Activated T-cell treated with anti-CD3 and anti-CD28 coated beads, Interleukin-2, amount 50 U/mL, for 24 hours (primary cell): ENCODE measurements at places on chromosomes 7 and 10.

DNA sequence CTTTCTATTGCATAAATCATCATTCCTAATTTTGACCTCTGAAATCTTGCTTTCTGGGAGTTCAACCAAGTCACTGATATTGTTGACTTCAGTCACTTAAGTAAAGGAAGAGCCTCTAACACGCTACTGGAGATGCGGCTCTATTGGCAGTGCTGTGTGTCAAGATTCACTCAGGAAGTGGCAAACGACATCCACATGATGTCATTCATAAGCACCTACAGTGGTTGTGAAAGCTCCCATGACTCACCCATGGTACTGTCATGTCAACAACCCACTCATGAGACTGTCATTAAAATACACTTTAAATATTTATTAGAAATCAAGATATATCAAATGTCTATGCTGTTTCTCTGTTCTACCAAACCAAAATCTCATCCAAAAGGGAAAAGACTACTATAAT lies 52.5 kb upstream of the LHFPL3 start:
- no peak for DNase-seq

DNA sequence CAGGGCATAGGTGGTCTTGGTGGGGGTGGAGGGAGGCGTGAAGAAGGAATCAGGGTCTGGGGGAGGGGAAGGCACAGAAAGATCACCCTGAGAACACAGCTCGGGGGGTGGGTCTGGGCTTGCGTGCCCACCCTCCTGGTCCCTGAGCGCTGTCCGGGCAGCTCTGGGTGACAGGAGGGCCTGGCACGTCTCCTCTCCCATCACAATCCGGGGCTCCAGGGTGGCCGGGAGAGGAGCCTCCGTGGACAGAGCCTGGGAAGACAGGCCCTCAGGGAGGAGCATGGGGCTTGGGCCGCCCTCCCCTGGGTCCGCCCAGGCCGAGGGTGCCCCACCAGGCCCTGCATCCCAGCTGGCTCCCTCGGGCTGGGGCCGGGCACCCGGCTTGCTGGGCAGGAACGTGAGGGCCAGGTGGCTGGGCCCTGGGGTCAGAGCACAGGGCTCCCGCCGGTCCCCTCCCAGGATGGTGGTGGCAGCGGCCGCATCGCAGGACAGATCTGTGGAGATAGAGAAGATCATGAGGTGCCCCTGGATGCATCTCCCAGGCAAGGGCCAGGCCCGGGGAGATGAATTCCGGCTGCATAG lies 3.1 kb downstream of the NACAD start:
- no peak for DNase-seq

DNA sequence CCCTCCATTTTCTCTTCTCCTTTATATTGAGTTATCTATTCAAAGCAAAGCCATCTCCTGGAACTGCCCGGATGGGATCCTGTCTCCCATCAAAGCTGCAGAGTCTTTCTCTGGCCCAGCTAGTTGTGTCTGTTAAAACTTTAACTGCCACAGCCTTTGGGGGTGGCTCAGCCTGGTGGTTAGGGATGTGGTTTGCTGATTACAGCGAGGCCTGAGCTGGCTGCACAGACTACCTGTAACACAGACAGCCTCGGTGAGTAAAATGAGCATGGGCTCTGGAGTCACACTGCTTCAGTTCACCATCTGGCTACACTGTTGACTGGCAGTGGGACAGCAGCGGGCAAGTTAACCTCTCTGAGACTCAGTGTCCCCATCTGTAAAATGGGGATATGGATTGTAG lies 18.4 kb upstream of the HABP2 start:
- DNase-seq, result no peak

- DNase-seq, result no peak
Observed at GRCh38 chr7:81624021-81624592, 145.7 kb downstream of the HGF start.
